ENCODE measurements at places on chromosomes 7 and 10.

DNA sequence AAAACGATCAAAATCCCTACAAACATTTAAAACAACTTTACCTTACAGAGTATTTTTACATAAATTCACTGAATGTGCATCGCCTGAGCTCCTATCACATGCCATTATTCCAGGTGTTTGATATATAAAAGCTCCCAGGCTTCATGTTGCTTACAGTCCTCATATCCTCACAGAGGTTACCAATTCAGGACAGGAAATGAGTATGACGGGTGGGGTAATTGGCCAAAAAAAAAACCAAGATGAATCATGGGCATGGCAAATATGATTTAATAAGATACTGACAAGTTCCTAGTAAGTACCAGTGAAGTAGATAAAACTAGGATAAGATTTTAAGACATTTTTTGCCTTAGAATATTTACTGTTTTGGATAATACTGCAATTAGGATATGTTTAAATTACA lies 135.8 kb downstream of the KMT2E start:
- DNase-seq = no peak

- DNase-seq = no peak
Observed at GRCh38 chr7:106721816-106722785, 61.1 kb upstream of the CCDC71L start.

DNA sequence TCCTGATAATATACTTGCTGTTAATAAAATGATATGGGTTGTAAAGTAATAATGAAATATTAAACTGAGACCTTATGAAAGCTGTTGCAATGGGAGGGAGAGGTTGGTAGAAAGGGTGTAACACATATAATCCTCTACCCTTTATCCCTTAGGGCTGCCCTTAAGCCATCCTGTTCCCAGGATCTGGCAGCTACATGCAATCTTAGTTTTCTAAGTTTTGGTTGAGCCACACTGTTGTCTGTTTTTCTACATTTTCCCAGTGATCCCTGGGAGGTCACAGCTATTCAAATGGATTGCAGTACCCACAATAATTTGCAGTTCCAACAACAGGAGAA lies 6.3 kb downstream of the COA1 start:
- DNase-seq = no peak

DNA sequence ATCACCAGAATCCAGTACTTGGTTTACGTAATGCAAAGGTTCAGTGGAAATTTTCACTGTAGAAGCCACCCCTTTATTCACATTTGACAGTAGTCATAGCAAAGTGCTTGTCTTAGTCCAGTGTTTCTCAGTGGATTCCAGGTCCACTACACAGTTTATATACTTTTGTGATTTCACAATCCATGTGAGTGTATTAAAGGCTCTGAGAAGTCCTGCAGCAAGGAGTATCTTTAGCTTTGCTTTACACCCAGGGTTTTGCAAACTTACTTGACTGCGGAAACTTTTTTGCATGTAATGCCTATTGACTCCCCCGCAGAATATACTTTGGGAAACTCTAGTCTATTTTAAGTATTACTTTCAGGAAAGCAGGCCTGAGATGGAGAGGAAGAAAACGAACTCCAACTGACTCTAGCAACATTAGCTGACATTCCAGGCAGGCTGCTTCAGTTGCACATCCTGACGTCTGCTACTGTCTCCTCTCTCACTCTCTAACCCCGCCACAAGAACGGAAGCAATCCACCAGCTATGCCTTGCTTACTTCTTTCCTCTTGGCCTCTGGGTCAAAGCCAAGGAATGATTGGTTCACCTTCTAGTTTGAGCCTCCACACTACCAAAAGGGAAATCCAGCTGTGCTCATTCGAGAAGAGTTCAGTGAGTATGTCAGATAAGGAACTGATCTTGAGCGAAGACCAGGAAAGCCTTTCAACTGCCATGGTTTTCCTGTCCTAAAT lies 6.2 kb downstream of the PLXNA4 start:
- no peak for DNase-seq

GRCh38 chr7:28903730-28904577 lies 54.2 kb downstream of the TRIL start:
- no peak for DNase-seq

DNA sequence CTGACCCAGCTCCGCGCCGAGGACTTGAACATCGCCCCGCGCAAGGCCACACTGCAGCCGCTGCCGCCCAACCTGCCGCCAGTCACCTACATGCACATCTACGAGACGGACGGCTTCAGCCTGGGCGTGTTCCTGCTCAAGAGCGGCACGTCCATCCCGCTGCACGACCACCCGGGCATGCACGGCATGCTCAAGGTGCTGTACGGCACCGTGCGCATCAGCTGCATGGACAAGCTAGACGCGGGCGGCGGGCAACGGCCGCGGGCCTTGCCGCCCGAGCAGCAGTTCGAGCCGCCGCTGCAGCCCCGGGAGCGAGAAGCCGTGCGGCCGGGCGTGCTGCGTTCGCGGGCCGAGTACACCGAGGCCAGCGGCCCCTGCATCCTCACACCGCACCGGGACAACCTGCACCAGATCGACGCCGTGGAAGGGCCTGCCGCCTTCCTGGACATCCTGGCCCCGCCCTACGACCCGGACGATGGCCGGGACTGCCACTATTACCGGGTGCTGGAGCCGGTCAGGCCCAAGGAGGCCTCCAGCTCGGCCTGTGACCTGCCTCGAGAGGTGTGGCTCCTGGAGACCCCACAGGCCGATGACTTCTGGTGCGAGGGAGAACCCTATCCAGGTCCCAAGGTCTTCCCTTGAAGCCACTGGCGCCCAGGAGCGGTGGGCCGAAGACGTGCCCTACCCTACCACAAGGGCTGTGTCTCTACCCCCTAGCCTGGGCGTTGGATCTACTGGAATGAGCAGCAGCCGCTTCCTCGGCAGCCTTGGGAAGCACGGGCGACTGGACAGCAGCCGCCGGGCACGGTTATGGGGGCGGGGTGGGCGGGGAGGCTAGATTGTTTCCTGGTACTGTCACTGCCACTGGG lies 945 bp downstream of the ADO start:
- DNase-seq = no peak

GRCh38 chr10:26681076-26681475 lies 16.4 kb upstream of the PDSS1 start:
- no peak for DNase-seq

GRCh38 chr7:94348142-94348541 lies 46.6 kb upstream of the COL1A2 start:
- DNase-seq = no peak

- no peak for DNase-seq
Observed at GRCh38 chr7:3380034-3380433, 79.0 kb downstream of the SDK1 start.

- DNase-seq = no peak
Observed at GRCh38 chr7:47419471-47419870, 162.4 kb downstream of the TNS3 start.

DNA sequence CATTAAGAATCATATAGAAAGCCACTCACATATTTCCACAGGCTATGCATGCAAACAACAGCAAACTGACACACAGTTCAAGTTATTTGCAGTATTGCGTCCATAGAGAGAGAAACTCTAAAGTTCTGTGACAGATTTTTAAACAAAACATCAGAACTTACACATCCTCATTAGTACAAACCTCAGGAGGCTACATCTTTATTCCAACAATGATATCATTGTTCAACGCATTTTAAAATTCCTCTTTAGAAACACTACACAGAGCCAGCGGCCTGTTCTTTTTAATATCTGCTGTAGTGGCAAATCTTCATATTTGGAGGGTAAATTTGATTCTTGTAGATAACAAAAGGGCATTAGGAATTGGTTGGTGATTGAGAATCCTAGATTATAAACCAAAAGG lies 55.9 kb upstream of the NFE2L3 start:
- no peak for DNase-seq

- DNase-seq = no peak
Observed at GRCh38 chr10:62979921-62980320, 153.2 kb upstream of the NRBF2 start.

DNA sequence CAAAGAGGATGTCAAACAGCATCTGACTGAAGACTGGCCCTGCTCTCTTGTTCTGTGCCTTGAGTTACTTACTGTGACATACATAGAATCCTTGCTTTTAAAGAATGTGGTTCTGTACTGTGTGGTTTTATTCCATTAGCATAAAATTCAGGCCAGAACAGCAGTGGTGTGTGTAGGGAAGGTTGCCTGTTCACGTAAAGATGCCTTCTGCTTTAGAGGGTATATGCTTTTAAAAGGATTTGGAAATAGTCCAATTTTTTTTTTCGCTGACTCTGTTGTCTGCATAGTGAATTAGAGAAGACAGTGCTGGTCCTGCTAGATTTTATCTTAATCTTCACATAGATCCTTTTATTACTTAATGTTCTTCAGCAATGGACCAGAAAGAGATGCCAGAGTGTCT lies 470.8 kb upstream of the SEMA3A start:
- DNase-seq = no peak

DNA sequence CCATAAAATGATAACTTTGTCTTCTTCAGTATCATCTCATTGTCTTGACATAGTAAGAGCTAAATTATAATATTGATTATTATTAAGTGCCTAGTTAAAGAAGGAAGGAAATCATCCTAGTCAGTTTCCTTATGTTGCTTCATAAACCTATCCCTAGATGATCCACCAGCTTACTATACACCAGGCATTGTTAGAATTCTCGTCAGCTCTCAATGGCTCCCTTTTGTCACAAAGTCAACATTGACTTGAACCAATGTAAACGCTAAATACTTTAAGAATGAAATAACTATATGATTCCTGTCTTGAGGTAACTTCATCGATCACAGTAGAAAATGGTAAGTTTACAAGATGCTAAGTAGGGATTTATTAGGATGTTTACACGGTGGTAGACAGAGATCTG lies 1162.9 kb downstream of the CNTNAP2 start:
- DNase-seq = no peak

DNA sequence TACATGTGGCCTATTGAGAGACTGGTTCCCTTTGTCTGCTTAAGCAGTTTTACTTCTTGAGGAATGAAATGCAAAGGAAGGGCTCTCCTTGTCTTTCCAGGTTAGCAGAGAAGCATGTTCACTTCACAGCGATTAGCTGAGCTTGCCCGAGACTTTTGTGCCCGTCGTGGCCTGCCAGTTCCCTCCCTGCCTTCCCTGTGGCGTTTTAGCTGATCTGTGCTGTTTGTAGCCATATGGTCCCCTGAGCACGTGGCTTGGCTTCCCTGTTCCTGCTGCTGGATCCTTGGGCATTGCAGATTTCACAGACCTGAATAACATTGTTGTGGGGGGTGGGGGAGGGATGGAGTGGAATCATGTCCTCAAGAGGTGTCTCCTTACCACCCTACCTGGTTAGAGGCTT lies 61.8 kb downstream of the SND1 start:
- DNase-seq = no peak

DNA sequence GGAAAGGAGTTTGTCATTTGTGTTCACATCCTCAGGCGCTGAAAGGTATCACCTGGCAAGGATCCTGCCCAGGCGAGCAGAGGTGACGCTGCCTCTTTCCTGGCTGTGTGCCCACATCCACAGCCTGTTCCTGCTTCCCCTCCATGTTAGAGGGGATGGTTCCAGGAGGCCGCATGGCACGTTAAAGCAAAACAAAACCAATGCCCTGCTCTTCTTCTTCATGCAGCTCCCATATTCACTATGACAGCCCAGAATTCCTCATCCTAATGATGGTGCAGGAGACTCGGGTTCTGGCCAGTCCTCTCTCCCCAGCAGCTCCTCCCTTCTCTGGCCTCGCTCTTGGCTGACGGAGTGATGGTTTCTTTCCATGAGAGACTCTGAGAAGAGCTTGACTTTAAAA lies 678.5 kb upstream of the ANKRD30A start:
- DNase-seq = no peak

DNA sequence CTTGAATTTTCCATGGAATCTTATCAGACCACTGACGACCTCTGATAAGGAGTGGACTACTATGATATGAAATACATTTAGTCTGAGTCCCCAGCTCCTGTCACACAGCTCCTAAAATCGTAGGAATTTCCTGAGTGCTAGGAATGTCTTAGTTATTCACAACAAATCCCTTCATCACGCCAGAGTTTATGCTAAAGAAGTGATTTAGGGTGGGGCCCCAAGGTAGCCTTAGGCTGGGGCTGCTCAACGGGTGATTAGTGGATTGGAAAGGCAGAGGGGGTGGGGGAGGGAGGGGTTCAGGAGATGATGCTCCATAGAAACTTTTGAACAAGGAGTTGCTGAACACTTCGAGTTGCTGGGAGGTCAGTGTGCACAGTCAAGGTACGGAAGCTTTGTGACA lies 7.0 kb upstream of the TET1 start:
- no peak for DNase-seq

GRCh38 chr7:82678259-82678658 lies 234.7 kb upstream of the CACNA2D1 start:
- DNase-seq = no peak

GRCh38 chr7:54392935-54393334 lies 149.2 kb upstream of the VSTM2A start:
- DNase-seq = no peak

- peak; percentile 71 for DNase-seq
Observed at GRCh38 chr10:91162495-91163268, 57.8 kb upstream of the PCGF5 start.

GRCh38 chr7:150986099-150986512 lies 4.7 kb upstream of the NOS3 start:
- DNase-seq = peak; percentile 39

DNA sequence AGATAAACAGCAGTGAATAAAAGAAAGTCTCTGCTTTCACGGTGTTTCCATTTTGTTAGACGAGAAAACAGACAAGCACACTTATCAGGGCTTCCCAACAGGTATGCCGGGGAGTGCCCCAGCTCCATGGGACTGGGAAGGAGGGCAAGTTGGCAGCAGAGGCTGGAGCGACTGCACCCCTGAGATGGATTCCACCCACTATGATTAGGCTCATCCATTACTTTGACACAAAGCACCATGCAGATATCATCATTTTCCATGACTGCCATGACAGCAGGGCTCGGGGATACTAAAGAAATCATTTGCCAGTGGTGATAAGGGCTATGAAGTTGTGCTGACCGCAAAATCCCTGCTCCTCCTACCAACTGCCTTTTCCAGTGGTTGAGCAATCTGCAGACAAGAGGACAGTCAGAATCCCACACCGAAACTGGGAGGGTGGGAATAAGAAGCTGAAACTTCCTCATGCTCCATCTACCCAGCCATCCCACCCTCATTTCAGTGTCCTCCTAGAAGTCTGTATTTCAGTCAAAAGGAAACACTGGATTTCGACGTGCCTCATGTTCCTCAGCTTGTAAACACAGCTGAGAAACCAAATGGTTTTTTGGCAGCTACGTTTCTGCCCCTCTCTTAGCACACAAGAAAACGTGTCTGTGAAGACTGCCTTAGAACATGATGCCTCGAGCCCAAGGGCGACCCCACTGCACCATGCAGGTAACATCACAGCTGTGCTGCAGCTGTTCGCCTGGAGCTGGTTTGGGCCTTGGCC lies 15.5 kb downstream of the CREB3L2 start:
- no peak for DNase-seq

DNA sequence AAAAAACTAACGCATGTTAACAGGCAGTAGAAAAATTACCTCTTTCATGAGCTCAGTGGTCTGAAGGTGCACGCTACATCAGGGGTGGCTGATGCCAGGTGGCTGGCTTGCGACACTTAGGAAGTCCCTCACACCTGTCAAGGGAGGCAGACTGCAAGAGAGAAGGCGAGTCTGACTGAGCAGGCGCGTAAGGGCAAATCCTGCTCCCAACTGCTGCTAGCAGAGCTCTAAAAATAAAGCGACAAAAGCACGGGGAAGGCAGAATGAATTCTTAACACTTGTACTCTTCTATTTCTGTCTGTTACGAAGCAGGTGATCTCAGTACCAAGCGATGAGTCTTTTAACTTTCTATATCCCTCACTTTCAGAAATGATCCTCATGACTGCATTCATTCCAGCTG lies 33.1 kb downstream of the CACNA2D1 start:
- DNase-seq = no peak

GRCh38 chr7:98027342-98028033 lies 37.5 kb upstream of the OCM2 start:
- DNase-seq = no peak
